ENCODE measurements at places on chromosomes 5 and 9.

DNA sequence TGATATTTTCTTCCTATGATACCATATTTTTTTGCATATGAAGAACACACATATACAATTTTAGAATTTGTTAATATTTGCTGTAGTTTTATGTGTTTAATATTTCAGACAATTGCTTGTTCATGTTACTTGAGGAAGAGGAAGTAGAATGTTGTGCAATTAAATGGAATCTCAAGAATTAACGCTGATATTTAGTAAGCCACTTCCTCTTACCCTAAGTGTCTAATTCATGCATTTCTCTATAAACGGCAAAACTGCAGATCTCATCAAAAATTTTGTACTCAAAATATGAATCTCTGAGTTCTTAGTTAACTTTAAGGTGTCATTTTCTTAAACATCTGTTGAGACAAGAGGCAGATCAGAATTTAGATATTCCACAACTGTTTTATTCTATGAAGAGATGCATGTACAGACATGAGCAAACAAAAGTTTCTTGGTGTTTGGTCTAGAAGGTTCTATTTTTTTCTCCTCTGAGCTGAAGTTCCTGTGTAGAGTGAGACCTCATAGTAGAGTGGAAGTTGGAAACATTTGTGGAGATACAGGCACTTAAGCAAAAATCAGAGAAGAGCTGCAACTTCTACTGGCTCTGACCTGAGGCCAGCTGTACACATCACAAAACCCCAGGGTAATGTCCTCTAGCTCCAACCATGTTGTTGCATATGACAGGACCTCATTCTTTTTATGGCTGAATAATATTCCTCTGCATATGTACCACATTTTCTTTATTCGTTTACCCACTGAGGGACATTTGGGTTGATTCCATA, 16.6 kb upstream of the TGFBI start:
- no peak for DNase-seq

GRCh38 chr9:37332578-37332977, 89.9 kb upstream of the GRHPR start:
- DNase-seq: no peak

- DNase-seq: no peak
Measured at GRCh38 chr9:115461280-115461679, 343.3 kb upstream of the TNC start.

DNA sequence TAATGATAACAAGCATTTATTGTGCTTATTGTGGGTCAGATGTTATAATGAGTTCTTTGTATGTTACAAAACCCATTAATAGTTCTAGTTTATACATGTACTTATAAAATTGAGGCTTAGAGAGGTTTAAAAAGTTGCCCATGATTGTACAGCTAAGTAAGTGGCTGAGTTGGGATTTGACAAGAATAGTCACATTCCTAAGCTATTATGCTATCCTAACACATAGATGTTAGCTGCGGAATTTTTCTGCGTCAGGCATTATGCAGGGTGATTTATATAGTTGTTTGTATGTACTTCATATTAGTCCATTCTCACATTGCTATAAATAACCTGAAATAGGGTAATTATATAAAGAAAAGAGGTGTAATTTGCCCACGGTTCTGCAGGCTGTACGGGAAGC, 12.5 kb downstream of the COMMD10 start:
- no peak for DNase-seq

- peak; percentile 6 for DNase-seq
Measured at GRCh38 chr9:128275198-128276007, at the start of gene GOLGA2. GOLGA2 (minus strand) TSS chr9:128276007; CDS start chr9:128275976, 31 bp downstream.

DNA sequence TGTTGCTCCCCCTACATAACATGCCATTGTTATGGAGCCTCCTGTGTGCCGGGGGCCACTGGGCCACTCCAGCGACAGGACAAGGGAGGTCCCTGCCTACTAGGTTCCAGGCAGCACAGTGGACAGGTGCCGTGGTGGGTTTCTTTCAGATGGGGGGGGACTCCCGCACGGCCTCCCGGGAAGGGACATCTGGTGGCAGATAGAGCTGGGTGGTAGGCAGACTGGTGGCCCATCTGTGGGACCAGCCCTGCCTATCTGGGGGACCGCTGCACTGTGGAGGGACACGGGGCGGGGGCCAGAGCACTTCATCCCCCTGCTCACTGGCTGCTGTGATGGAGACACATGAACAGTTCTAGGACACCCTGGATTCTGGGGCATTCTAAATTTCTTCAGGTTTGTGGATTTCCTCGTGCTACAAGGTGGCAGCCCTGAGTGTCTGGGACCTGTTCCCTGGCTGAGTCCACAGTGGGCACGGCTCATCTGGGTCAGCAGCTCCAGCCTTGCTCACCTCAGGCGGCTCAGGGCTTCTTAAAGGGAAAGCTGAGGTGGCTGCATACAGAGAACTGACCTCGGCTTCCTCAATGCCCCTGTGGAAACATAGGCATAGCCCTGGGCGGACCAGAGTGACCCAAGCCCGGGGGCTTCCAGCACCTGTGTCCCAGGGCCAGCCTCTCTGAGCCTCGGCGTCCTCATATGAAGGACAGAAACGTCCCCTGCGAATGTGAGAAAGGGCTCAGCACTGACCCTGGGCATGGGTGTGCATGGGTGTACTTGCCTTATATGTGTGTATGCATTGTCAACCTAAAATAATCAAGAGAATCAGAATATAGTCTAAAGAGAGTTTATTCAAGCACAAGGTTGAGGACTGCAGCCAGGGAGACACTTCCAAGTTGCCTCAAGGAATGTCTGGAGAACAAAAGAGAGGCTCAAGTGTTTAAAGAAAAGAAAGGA, 22.5 kb downstream of the FGD3 start:
- no peak for DNase-seq

DNA sequence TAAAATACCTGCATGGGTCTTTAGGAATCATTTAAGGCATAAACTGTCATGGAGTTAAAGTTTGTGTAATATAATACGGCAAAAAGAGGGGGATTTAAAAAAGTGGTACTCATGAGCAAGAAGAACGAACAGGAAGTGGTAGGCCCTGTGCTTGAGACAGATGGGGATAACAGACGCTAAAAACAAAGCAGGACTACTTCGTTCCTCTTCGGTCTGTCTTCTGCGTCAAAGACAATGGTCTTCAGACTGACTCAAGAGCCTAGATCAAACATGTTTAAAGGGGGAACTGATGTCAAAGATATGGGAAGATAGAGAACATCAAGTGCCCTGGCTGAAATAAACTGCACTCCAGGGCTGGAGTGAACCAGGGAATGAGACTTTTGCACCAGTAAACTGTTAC, 59.8 kb upstream of the RFX3 start:
- DNase-seq: no peak

- no peak for DNase-seq
Measured at GRCh38 chr9:114856215-114856941, 50.5 kb upstream of the TNFSF15 start.

GRCh38 chr9:37337301-37337890, 85.1 kb upstream of the GRHPR start:
- no peak for DNase-seq

GRCh38 chr9:79969393-79970145, 397.8 kb downstream of the TLE4 start:
- DNase-seq: no peak

GRCh38 chr9:75869236-75869635, 21.2 kb upstream of the PCSK5 start:
- DNase-seq: no peak

- DNase-seq: no peak
Measured at GRCh38 chr5:133947431-133947841, 21.0 kb downstream of the C5orf15 start.

GRCh38 chr5:153352685-153353219, 137.7 kb upstream of the GRIA1 start:
- DNase-seq: peak; percentile 3

GRCh38 chr5:110386782-110387181, 339.7 kb downstream of the TMEM232 start:
- no peak for DNase-seq

GRCh38 chr9:133374612-133375115, 1.2 kb downstream of the SURF4 start:
- DNase-seq: peak; percentile 62

- DNase-seq: no peak
Measured at GRCh38 chr9:31637861-31638260, 746.6 kb upstream of the ACO1 start.

- no peak for DNase-seq
Measured at GRCh38 chr5:14452685-14453454, 128.7 kb upstream of the OTULINL start.

DNA sequence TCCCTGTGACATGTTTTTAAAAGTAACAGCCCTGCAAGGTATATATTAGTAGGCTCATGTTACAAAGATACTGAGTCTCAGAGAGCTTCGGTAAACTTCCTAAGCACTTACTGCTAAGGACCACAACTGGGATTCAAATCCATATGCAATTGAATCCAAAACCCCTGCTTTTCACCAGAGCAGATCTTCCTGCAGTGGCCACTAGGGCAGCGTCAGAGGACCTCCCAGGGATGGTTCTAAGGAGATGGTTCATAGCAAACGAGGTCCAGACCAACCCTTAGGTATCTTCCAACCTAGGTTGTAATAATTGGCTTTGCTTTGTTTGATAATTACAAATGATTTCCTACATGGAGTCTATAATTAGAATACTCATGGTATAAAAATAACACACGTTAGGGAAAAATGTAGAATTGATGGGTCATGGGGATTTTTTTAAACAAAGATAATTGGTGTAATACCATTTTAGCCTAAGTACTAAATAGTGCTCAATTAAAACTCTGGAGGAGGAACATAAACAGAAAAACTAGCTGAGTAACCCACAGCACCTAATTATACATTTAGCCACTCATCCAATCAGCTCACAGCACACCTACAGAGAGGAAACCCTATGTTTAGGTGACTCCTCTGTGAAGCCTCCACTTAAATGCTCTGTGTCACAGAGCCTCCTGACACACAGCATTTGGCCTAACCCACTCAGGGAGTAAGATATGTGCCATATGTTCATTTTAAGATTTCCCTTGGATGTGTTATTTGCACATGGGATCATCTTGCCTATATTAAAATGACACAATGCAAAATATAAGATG, 10.0 kb upstream of the CAST start:
- DNase-seq: no peak

DNA sequence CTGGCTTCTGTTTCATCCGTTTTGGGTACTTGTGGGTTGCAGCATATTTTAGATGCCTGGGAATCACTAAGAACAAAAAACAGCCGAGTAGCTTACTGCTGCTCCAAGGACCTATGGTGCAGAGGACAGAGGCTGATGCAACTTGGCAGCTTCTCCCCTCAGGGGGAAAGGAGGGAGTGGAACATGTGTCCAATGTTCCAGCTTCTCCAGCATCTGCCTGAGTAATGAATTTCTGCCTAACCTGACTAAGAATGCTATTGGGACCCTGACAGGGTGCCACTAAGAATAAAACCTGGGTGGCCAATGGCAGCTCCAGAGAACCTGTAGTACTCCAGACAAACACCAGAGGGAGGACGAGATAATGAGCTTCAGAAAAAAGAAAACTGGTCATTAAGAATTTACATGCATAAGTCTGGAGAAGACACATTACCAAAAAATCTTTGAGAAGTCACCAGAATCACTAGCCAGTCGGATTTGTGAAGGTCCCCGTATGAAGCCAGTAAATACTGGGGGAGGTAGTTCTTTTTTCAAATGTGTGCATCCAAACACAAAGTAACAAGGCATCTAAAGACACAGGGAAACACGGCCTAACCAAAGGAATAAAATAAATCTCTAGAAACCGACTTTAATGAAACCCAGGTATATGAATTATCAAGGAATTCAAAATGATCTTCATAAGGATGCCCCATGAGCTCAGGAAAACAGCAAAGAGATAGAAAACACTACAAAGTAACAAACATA, 293.5 kb downstream of the HINT1 start:
- DNase-seq: peak; percentile 49

DNA sequence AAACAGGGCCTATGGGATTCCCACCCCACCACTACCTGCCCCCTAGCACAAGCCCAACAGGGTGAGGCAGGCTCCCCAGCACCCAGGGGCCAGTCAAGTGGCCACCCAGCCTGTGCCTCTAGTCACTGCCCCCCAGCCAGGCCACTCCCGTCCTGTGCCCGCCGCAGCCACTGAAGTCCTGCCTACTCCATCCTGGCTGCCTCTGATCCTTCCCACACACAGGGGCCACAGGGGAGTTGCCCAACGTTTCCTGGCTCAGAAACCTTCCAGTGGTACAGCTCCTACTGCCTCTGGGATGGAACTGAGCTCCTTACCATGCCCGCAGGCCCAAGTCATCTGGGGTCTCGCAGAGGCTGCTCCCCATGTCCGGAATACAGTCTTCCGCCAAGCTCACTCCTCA, 70.2 kb upstream of the STXBP1 start:
- no peak for DNase-seq

- DNase-seq: no peak
Measured at GRCh38 chr5:96022971-96023370, 61.3 kb upstream of the ELL2 start.

- no peak for DNase-seq
Measured at GRCh38 chr9:133554729-133555128, 20.2 kb downstream of the ADAMTSL2 start.

DNA sequence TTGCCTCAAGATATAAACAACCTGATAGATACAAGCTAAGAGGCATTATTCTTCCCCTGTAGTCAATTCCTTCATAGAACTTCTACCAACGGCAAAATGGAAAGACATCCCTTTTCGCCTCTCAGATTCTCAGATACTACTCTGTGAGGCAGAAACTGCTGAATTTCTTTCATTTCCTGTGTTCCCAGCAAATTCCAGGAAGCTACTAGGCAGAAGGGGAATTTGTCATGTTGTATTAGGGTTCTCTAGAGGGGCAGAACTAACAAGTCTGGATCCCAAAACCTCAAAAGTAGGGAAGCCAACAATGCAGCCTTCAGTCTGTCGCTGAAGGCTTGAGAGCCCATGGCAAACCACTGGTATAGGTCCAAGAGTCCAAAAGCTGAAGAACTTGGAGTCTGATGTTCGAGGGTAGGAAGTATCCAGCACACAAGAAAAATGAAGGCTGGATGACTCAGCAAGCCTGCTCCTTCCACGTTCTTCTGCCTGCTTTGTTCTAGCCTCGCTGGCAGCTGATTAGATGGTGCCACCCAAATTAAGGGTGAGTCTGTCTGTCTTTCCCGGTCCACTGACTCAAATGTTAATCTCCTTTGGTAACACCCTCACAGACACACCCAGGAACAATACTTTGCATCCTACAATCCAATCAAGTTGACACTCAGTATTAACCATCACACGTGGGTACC, 15.2 kb downstream of the RNF180 start:
- DNase-seq: no peak

- DNase-seq: no peak
Measured at GRCh38 chr9:94553029-94553938, 1.6 kb upstream of the PCAT7 start.

GRCh38 chr5:17218353-17219005, 1.0 kb downstream of the BASP1 start:
- DNase-seq: no peak

- DNase-seq: no peak
Measured at GRCh38 chr5:79621056-79621455, 8.8 kb downstream of the TENT2 start.

All from CD4-positive, alpha-beta T cell treated with Interleukin-15 for 4 hours (primary cell).